ENCODE measurements at places on chromosomes 13 and 19.

DNA sequence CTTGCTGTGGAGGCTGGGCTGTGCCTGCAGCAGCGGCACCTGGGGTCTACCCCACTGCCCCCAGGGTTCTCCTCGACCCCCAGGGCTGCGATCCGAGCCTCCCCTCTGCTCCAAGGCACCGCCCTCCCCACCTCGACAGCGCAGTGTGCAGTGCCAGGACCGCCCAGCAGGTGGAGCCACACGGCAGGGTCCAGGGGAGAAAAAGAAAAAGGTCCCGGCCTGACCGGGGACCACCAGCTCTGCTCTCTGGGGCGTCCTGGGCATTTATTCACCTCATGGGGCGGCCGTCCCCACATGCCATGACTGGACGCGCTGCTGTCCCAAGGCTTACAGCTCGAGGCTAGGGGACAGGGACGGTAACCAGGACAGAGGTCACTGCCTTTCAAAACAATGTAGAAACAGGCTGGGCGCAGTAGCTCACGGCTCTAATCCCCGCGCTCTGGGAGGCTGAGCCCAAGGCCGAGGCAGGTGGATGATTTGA lies 10.6 kb downstream of the REXO1 start:
- no peak for DNase-seq

GRCh38 chr13:61453121-61453520 lies 37.5 kb upstream of the PCDH20 start:
- no peak for DNase-seq

GRCh38 chr13:24199016-24199415 lies 38.5 kb downstream of the SPATA13 start:
- no peak for DNase-seq

DNA sequence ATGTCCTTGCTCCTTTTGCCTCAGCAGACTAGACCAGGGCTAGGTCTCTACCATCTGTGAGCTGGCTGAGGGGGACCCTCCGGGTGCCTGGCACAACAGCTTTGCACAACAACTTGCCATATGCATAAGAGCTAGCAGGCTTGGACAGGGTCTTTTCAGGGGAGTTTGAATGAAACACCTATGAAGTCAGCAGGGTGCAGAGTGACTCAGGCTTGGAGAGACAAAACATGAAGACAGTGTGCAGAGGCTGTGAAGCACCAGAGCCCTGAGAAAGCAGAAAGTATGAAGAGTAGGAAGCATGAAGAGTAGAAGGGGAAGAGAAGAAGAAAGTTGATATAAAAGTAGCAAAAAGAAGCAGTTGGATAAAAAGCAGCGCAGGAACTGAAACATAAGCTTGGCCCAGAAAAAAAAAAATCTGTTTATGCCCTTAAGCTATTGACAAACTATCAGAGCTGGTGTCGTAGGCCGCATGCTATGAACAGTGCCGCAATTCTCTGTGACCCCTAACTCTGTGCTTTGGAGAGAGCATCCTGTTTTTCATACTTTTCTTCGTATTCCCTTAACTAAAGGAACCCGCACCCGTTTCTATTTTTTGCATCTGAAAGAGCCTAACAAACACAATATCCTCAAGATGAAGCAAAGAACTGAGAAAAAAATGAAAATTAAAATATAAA lies 52.7 kb upstream of the FAM216B start:
- DNase-seq: no peak

DNA sequence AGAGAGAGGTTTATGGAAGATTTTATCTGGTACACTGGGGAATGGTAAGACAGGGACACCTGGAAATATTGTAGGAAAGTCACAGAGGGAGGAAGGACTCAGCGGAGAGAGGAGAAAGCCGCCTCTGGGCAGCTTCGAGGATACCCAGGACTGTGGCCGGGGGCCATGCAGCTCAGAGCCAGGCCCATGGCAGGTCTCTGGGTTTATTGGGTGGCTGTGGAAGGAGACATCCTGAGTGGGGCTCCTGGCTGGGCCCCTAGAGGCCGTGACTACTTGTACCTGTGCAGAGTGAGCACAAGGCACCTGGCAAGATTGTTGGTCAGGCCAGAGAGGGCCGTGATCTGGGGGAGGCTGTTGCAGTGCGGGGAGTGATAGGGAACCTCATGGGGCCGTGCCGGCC lies 3.4 kb downstream of the DAZAP1 start:
- no peak for DNase-seq

DNA sequence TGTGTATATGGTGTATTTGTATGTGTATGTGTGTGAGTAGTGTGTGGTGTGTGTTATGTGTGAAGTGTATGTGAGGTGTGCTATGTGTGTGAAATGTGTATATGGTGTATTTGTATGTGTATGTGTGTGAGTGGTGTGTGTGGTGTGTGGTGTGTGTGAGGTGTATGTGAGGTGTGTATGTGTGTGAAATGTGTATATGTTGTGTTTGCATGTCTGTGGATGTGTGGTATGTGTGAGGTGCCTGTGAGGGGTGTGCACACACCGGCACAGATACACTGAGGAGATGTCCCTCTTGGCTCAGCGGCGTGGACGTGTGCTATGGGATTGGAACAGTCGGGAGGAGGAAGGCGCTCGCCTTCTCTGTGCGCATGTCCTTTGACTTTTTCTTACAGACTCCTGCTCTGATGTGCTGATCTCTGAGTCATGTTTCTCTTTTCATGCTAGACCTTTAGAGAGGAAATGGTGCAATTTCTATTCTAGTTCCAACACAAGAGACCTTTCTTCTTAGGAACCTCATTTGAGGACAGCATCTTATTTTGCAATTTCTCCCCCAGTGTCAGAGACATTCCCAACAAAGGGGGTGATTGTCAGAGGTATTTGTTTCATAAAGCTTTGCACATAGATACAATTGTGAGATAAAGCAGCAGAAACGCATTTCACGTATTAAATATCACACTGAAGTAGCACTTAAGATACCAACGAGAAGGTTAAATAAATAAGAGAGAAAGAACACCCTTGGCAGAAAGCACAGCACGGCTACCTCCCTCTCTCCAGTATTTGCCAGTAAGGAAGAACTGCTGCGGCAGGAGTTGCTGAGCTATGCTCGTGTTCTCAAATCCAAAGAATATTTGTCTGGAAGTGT lies 11.3 kb upstream of the TNFRSF19 start:
- DNase-seq: peak; percentile 28

- DNase-seq: no peak
These were observed 76.2 kb downstream of the GGACT start for GRCh38 chr13:100512422-100512821.

DNA sequence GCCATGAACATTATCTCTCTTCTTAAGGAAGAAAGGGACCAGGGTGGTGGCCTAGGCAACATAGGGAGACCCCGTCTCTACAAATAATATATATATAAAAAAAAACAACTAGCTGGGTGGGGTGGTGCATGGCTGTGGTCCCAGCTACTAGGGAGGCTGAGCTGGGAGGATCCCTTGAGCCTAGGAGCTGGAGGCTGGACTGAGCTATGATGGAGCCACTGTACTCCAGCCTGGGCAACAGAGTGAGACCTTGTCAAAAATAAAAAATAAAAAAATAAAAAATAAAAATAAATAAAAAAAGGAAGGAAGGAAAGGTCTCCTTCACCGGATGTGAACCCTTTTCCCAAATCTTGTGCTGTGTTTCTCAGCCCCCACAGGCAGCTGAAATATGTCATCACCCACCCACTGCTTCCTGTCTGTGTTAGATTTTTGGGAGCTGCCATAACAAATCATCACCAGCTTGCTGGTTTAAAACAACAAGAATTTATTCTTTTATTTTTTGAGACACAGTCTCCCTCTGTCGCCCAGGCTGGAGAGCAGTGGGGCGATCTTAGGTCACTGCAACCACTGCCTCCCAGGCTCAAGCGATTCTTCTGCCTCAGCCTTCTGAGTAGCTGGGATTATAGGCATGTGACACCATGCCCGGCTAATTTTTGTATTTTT lies 9.5 kb upstream of the TSPAN16 start:
- DNase-seq: no peak

GRCh38 chr13:48769107-48769704 lies 115.5 kb downstream of the CYSLTR2 start:
- peak; percentile 58 for DNase-seq

- no peak for DNase-seq
These were observed 56.5 kb downstream of the INTS6 start for GRCh38 chr13:51396352-51396751.

- no peak for DNase-seq
These were observed 26.8 kb downstream of the CLDN10 start for GRCh38 chr13:95579303-95579702.

DNA sequence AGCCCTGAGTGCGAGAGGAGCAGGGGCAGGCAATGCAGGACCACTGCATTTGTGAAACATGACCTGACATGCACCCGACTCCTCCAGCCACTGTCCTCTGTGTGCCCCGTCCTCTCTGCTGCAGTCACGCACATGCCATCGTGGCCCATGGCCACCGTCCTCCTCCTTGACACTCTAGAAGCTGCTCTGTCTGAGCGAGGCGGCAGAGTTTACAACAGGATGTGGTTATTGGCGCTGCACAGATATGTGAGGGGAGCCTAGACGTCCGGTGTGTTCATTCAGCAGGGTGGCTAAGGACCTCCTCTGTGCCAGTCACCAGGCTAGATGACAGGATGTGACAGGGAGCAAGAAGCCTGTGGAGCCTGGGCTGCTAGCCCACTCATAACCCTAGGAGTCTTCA lies 277.8 kb downstream of the FOXO1 start:
- no peak for DNase-seq

DNA sequence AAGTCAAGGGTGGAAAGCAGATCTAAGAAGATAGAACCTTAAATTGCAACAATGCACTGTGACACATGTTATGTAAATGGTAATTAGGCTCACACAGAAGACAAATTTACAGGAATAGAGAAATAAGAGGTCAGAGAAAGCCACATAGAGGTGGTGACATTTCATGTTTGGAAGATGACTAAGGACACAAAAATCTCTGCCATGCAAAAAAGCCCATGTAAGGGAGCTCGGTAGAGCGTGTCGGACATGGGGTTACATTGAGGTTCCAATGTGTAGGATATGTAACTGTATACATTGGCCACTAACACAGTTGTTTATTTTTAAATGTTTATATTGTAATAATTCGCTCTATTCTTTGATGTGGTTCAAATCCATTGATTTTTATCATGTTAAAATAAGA lies 33.7 kb downstream of the SUGT1 start:
- DNase-seq: no peak

GRCh38 chr19:47005873-47006272 lies 13.8 kb upstream of the NPAS1 start:
- DNase-seq: no peak

GRCh38 chr13:67139551-67139950 lies 90.6 kb downstream of the PCDH9 start:
- DNase-seq: no peak

All from NCI-H2107 (cell line).